ENCODE measurements at places on chromosomes 5 and 9.

DNA sequence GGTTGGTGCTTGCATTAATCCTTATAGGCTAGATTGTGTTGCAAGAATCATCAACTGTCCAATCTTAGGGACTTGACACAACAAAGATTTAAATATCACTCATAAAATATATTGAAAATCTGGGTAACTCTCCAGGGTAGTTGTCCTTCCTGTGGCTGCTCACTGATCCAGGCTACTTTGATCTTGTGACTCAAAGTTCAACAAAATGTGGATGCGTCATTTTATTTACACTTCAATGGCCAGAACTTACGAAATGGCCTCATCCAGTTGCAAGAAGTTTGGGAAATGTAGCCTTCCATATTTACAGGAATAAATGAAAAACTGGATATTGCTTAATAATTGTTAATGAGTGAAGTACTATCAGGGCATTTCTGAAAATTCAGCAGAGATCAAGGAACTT lies 235.5 kb upstream of the ACTBL2 start:
- no peak for DNase-seq

DNA sequence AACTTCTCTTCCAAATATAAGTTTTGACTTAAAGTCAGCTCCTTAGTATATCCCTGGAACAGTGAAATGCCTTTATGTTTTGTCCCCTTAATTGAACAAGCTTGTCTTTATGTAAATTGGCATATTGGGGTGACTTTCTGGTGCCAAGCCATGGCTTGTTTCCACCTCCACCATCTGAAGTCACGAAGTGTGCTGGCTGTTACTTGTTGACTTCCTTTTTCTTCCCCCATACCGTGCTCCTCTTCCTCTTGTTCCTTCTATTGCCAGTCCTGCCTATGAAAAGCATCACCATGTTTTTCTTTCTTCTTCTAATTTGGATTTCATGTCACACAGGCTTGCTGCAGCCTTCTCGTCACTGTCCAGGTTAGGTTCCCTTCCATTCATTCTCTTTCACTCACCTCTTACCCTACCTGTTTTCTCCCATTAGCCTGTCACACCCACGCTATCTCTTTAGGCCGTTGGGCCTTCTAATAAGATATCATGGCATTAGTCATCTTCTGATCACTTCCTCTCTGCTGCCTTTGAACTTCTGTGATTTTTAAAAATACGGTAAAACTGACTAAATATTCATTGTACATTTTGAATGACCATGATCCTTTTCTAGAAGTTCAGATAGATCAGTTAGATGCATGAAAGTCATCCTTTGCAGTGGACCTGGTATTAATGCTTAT lies 48.1 kb downstream of the IQGAP2 start:
- no peak for DNase-seq

- DNase-seq, result no peak
These were observed 36.6 kb downstream of the MEGF10 start for GRCh38 chr5:127326976-127327755.

DNA sequence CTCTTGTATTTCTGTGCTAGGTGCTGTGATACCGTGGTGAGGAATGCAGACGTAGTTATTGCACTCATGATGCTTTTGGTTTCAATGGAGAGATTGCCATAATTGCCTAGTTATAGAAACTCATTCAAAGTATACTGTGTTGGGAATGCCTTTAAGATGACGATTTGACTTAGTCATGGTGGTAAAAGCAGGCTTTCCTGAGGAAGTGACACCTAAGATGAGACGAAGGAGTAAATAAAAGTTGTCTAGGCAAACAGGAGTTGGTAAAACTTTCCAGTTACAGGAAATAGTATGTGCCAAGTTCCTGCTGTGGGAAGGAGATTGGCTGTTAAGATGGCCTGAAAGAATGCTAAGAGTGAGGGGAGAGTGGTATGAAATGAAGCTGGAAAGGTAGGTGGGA lies 48.1 kb downstream of the FOCAD start:
- DNase-seq, result no peak

GRCh38 chr5:38115318-38115827 lies 143.0 kb upstream of the EGFLAM start:
- no peak for DNase-seq

DNA sequence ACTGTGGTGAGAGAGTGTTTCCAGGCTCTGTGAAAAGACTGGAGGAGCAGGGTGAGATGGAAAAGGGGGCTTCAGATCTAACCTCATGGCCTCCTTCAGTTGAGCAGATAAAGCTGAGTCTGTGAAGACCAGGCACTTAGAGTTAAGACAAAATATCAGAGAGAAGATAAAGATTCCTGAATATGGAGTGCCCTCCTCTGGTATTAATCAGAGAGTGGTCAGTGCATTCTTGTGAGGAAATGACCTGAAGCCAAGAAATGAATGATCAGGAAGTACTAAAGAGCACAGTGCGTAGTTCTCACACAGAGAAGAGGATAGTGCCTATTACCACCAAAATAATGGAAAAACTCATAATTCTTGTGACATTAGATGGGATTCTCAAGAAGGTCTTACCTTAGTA lies 1417.0 kb upstream of the ACO1 start:
- DNase-seq, result no peak

GRCh38 chr5:39412721-39413394 lies 11.9 kb downstream of the DAB2 start:
- DNase-seq, result no peak

- DNase-seq, result no peak
These were observed 171.2 kb upstream of the ACTBL2 start for GRCh38 chr5:57653636-57654290.

DNA sequence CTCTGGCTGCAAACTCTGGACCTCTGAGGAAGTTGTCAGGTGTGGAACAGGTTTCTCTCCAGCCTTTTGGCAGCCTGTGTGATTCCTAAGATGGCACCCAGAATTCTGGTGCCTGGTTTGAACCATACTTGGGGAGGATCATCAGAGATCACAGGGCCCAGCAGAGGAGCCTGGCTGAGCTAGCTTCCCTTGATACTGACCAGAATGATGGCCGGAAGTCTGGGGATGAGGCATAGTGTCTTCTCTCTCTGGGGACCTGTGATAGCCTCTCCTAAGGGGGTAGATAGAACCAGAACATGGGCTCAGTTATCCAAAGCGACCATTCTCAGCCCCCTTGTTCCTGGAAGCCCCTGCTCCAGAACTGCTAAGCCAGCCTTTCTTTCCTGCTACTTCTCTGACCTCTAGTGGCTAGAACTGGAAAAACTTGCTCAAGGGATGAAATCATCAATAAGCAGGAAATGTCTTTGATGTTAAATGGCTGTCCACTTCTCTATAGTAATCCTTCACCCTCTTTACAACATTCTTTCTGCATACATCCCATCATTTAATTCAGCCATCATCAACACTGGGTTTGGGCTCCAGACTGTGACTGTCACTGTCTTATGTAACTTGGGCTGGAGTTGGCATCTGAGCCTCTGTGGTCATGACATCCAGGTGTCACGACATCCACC lies 55.1 kb downstream of the C9orf152 start:
- DNase-seq, result no peak

Data from stimulated activated CD8-positive, alpha-beta memory T cell treated with anti-CD3 and anti-CD28 coated beads, Interleukin-15, amount 100 ng/mL, for 48 hours (primary cell).